ENCODE measurements at places on chromosomes 13 and 19. TPM values are rescaled to one million over a fixed set of nuclear protein-coding genes. Genes with fewer than 3 reads are reported as not detected.

GRCh38 chr19:46849610-46850009 is 1.0 kb downstream of the AP2S1 start:
- peak overlapping the region; percentile 78 for H3K27ac ChIP-seq
- H3K36me3 ChIP-seq, result peaks cover 6% of the 10 kb centered on the region
- peaks cover 20% of the 10 kb centered on the region for H3K4me1 ChIP-seq
- DNase-seq, result no peak

DNA sequence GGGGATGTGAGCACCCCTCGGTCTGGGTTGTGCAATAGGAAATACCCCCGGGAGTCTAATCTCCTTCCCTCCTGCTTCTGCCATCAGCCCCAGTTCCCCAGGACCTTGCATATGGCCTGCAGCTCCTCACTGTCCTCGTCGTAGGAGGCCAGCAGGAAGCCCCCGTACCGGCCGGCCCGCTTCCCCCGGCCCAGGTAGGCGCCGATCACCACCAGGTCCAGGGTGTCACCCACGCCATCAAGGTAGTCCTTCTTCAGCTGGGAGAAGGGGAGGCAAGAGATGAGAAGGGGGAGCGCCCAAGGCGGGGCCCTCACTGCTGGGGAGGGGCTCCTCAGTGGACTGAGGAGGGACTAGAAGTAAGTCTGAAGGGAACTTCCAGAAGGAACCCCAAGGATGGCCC is 10.4 kb upstream of the PLA2G4C start:
- no peak for DNase-seq
- H3K27me3 ChIP-seq, result no peaks in the 10 kb centered on the region

GRCh38 chr13:72025836-72026235 is 158.8 kb upstream of the DACH1 start:
- H3K27me3 ChIP-seq, result no peaks in the 10 kb centered on the region
- H3K4me3 ChIP-seq, result no peak overlapping the region
- DNase-seq, result no peak
- no peak overlapping the region for H3K27ac ChIP-seq

GRCh38 chr13:66842766-66843165 is 387.4 kb downstream of the PCDH9 start:
- no peaks in the 10 kb centered on the region for H3K4me1 ChIP-seq
- DNase-seq, result no peak
- no peaks in the 10 kb centered on the region for H3K36me3 ChIP-seq
- no peaks in the 10 kb centered on the region for H3K27me3 ChIP-seq

GRCh38 chr19:46014941-46015686 is 7.7 kb downstream of the PGLYRP1 start:
- peaks cover 13% of the 10 kb centered on the region for H3K27me3 ChIP-seq
- peaks cover 17% of the 10 kb centered on the region for H3K4me1 ChIP-seq
- peak; percentile 70 for DNase-seq
- peaks cover 14% of the 10 kb centered on the region for H3K36me3 ChIP-seq
- H3K27ac ChIP-seq, result peak overlapping the region; percentile 32
- peak overlapping the region; percentile 64 for H3K4me3 ChIP-seq

PDE4C gene
- not detected for total RNA-seq

LYPD3 gene
- 0.68 TPM for total RNA-seq

LILRB1 gene
- 0.92 TPM for total RNA-seq

TSKS gene
- total RNA-seq, result 1.1 TPM

FXYD1 gene
- 1.3 TPM for total RNA-seq

Data from activated CD8-positive, alpha-beta T cell treated with anti-CD3 and anti-CD28 coated beads, Interleukin-2, amount 10 ng/mL, durations not matched to agents 7 days and 5 days (primary cell).